Non-pigmented ciliary epithelial cell (primary cell): ENCODE measurements at places on chromosomes 4 and X.

DNA sequence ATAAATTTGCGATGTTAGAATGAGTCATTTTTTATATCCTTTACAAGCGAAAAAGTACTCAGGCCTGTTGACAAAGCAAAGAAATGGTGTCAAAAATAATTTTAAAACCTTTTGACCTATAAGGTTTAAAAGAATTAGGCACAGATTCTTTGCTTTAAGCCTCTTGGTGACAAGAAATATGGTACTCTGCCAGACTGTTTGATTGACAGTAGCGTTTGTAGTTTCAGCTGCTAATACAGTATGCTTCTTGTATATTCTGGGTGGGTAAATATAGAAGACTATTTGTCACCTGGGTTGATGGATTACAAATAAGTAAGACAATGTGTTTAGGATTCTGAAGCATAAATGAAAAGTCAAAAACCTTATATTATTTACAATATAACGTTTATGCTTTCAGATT lies 193.1 kb upstream of the PITX2 start:
- no peak for DNase-seq

DNA sequence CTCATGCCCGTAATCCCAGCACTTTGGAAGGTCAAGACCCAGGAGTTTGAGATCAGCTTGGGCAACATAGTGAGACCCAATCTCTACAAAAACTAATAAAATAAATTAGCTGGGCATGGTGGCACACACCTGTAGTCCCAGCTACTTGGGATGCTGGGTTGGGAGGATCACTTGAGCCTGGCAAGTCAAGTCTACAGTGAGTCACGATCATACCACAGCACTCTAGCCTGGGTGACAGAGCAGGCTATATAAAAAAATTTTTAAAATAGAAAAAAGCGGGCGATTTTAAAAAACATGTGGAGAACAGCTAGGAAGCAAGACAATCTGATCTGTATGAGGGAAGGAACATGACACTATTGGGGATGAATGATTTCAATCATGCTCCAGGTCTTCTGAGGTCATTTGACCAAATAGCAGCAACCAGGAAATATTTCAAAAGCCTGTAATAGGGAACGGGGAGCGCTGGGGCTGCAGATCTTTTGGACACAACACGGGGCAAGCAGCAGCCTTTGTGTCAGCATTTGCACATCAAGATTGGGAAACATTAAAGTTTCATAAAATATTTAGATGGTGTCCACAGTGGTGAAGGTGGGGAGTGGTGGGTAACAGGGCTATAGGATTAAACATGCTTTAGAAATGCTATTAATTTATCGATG lies 48.3 kb upstream of the GUCY1A1 start:
- no peak for DNase-seq

DNA sequence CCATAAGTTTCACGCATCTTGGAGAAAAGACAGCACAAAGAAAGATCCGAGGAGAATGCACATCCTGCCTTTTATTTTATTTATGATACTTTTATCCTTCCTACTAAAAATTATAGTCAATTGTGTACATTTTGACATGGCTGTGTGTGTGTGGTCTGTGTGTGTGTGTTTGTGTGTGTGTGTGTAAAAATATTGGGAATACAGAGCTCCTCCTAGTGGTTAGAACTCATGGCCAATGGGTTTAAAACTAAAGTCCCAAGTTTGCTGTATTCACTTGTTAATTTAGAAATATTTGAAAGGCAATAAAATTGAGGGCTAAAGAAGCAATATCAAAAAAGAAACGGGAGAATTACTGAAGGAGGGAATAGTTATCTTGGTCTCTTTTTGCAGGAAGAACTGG lies 47.5 kb downstream of the NKX6-1 start:
- no peak for DNase-seq

DNA sequence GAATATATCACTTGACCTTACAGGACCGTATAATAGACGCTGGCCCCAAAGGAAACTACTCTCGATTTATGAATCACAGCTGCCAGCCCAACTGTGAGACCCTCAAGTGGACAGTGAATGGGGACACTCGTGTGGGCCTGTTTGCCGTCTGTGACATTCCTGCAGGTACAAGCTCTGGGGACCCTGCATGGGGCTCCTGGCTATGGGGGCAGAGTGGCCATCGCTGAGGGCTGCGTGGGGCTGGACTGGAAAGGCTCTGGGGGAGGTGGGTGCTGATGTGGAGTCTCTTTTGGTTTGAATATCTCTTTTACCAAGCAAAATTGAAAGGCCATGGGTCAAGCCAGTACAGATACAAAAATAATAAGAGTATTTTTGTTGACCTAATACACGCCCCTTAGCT lies 33.9 kb downstream of the NELFA start:
- DNase-seq: no peak

GRCh38 chr4:165864271-165864670 lies 8.8 kb upstream of the TLL1 start:
- DNase-seq: no peak

DNA sequence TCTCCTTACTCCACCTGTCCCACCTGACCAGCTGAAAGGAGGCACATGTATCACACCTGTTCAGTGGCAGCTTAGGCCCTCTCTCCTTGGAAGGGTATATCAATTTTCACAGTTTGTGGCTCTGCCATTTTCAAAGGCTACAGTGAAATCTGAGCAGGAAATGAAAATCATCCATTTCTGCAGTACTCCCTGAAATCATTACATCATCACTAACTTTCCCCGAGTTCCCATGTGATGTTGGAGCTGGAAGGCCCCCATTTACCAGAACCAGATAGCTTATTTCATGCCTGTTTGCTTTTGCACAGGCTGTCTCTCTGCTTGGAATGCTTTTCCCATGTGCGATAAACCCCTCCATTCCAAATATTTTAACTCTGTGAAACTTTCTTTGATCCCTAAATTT lies 31.0 kb upstream of the STX18 start:
- no peak for DNase-seq

- DNase-seq: no peak
These were observed 218.6 kb upstream of the HTR2C start for GRCh38 chrX:114365065-114365834.
